ENCODE measurements at places on chromosomes 13 and 19.

DNA sequence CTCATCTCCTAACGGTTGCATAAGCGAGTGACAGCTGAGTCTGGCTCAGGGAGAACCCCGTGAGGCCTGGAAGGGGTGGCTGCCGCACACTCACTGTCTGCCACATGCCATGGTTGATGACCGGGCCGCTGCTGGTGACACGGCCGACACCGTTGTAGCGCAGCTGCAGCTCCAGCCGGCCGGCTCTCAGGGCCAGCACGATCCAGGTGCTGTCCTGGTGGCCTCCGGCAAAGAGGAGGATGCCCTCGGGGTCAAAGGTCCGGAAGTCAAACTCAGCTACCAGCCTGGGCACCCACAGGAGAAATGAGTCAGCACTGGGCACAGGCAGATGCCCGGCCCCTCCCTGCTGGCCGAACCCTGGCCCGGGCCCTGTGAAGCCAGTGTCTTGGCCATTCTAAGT, 31.7 kb downstream of the GAS6 start:
- no peak for DNase-seq

DNA sequence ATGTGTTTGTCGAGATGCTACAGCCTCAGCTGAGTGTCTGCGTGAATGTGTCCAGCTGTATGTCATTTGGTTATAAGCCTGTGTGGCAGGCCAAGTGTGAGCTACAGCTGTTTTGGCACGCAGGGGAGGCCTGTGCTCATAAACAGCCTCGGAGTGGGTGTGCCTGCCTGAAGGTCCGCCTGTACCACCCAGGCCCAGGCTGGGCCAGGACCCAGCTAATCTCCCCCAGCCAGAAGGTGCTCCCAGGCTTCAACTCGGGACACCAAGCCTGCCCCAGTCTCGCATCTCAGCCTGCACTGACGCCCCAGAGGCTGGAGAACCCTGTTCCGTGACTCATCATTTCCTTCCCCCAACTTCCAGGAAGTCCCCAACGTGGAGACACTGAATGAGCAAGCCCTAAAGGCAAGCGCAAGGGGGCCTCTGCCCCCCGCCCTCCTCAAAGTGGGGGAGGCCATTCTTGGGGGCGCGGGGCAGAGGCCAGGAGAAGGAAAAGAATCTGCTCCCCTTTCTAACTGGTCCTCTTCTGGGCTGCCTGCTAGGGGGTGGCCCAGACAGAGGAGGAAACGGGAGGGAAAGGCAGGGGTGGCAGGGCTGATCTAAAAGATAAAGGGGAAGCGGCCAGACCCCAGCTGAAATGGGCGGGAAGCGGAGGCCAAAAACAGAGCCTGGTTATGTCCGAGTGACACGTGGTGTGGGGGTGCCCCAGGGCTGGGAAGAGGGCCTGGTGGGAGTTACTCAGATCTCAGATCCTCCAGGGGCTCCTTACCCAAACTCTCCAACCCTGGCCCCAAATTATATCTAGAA, 2.0 kb downstream of the SLC1A5 start:
- DNase-seq, result peak; percentile 91

GRCh38 chr19:7860714-7861618, 13.2 kb downstream of the PRR36 start:
- DNase-seq, result no peak

DNA sequence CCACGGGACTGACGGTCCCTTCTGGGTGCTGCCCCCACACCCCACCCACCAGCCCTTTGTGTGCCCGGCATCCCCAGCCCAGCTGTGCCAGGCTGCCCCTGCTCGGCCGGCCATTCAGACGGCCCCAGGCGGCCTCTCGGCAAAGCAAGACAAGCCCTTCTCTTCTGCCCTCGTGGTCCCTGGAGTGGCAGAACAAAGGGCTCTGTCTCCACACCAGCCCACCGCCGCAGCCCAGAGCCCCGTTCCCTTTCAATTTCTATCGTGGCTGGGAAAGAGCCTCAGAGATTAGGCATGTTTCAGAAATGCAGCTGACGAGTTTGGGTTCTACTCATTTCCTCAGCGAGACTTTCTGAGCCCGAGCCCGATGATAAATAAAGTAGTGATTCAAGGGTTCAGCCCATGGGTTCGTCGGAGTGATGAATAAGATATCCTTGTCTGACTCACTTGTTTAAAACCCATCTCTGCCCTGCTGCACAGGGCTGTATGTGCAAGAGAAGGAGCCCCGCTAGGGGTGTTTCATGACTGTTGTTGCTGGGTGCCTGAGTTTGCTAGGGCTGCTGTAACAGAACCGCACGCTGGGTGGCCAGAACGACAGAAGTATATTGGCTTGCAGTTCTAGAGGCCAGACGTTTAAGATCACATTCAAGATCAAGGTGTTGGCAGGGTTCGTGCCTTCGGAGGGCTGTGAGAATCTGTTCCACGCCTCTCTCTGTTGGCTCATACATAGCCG, 4.3 kb downstream of the MYO9B start:
- DNase-seq, result peak; percentile 87

DNA sequence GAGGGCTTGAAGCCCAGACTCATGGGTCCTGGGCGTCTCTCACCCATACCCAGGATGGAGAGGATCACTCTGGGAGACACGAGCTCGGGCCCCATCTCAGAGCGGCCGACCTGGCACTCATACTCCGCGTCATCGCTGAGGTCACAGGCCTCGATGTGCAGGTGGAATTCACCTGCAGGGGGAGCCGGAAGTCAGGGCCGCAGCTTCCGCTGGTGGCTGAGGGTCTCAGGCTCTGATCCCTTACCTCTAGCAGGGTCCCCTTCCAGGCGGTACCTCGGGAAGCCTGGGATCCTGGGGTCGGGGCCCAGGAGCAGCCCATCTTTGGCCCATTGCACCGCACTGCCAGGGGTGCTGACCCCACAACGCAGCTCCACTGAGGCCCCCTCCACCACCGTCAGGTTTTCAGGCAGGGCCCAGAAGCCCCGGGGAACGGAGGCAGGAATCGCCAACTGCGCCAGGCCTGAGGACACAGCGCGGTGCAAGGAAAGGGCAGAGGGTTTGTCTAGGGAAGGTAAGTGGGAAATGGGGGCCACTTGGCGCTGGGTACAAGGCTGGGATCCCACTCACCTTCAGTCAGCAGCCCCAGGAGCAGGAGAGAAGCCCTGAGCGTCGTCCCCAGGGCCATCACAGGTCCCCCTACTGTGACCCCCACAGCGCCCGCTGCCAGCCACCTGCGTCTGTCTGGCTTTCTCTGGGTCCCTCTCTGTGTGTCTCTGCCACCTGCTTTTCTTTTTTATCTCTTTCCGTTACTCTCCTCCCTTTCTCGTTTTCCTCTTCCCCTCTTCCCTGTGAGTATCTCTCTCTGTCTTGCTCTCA, 883 bp downstream of the NPHS1 start:
- DNase-seq, result peak; percentile 64

GRCh38 chr19:39969681-39970424, 1.1 kb upstream of the PSMC4 start:
- DNase-seq, result no peak

DNA sequence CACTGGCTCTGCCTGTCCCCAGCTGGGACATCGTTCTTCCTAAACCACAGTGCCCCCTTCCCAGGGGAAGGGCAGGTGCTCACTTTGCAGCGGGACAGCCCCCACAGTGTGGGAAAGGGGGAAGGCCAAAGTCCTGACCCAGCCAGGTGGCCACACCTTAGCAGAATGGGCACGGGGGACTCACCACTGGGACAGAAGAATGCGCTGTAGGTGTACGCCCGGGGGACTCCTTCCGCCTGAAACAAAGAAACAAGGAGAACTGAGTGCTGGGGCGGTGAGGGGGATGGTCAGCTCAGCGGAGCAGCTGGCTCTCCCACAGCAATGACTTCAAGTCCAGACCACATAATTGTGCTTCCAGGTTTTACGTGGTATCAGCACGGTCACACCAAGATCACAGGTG, 49.4 kb downstream of the F2RL3 start:
- DNase-seq, result no peak

DNA sequence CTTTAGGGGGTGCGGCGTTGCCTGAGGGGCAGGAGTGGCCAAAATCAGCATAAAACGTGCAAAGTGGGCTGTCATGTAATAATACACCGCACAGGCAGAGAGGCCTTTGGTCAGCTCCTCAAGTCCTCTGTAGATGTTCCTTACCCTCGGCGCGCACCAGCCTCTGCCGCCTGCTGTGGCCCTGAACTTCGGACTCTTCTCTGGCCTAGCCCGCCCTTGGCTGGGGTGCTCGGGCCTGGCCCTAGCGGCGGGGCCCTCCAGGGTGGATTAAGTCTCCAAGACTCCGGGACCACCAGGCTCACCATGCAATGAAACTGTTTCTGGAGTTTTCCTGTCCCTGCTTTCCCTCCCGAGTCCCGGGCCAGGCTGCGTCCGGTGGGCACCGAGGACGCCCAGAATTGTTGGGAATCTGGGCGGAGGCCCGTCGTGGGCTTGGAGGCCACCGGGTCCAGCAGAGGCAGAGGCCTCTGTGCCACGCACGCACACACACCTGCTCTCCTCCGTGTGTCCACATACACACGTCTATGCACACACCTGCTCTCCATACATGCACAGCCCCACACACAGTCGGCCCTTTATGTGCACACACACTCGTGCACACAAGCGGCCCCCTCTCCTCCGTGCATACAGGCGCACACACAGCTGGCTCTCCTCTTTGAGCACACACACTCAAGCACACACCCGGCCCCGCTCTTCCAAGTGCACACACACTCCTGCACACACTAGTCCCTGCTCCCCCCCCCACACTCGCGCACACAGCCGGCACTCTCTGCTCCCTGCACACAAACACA, 1.5 kb upstream of the TFDP1 start:
- DNase-seq, result no peak

DNA sequence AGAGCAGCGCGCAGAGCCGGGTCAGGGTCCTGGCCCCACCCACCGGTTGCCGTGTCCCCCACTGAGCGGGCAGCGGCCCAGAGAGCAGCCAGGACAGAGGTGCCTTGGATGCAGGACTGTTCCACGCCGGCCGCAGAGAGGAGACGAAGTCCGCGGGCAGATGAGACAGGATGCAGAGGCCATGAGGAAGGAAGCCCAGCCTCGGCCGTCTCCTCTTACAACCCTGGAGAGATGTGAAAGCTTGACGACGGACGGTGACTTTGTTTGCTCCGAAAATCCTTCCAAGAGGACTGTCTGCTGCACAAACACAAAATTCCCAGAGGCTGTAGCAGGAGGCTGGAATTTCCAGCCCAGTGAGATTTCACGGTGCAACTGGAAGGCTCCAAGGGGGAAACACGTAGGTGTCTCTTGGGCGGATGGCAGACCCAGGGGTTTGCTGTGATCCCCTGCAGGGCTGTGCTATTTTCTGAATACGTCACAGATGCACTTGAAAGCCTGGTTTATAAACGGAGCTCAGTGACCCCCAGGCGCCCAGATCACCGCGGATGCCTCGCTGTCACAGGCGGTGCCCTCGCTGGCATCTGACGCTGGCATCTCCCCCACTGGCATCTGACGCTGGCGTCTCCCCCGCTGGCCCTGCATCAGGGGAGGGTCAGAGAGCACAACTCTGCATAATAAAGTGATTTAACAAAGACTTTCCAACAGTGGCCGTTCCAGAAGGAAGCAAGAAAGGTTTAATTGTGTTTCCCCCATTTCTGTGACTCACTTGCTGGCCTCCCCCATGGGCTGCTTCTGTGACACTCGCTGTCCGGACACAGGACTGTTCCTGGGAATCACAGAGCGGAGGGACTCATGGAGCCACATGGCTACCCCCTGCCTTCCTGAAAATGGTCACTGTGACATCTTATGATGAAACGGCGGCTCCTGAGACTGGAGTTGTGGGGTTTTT, 62.0 kb upstream of the C13orf46 start:
- DNase-seq, result no peak

- no peak for DNase-seq
Measured at GRCh38 chr13:98923641-98924397, 54.0 kb downstream of the DOCK9 start.

- peak; percentile 29 for DNase-seq
Measured at GRCh38 chr13:24997367-24997967, 98.5 kb upstream of the PABPC3 start.

GRCh38 chr13:27712421-27712820, 79.9 kb upstream of the GSX1 start:
- peak; percentile 26 for DNase-seq

GRCh38 chr19:3788996-3789778, 3.0 kb upstream of the MATK start:
- DNase-seq, result no peak

DNA sequence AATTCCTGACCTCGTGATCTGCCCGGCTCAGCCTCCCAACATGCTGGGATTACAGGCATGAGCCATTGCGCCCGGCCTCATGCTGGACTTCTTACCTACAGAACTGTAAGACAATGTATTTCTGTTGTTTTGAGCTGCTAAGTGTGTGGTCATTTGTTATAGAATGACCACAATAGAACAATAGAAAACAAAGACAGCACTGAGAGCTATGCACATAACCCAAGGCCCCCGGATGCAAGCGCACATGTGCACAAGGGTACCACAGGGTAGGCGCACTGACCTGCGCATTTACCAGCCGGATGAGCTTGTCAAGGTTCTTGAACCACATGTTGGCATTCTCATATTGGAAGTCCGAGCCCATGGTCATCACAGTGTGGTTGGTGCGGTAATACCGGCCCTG, 5.6 kb downstream of the MAN2B1 start:
- no peak for DNase-seq

GRCh38 chr13:40309881-40310280, 356.6 kb downstream of the FOXO1 start:
- DNase-seq, result no peak

GRCh38 chr19:41853344-41853743, 6.7 kb upstream of the RPS19 start:
- DNase-seq, result no peak

GRCh38 chr19:10228920-10229319, 2.2 kb downstream of the S1PR2 start:
- DNase-seq, result peak; percentile 62

- DNase-seq, result no peak
Measured at GRCh38 chr19:31290931-31291590, 58.2 kb downstream of the TSHZ3 start.

- no peak for DNase-seq
Measured at GRCh38 chr19:28444362-28444761, 768.6 kb downstream of the UQCRFS1 start.

GRCh38 chr13:100887729-100888151, 213.1 kb upstream of the TMTC4 start:
- no peak for DNase-seq

DNA sequence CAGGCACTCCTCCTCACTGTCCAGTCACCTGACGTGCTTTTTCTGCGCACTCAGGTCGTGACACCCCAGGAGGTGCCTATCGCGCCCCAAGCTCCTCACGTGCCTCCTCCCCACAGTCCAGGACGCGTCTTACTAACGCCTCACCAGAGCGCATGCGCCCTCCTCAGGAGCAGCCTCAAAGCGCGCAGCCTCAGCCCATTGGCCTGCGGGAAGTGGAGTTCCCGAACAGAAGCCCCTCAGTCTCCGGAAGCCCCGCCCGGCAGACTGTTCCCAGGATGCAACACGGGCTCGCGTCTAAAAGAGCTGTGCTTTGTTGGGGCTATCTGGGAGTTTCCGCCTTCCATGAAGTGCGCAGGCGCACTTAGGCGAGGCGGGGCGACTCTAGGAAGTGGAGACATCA, 8.3 kb upstream of the ZNF556 start:
- DNase-seq, result no peak

- peak; percentile 45 for DNase-seq
Measured at GRCh38 chr13:102580552-102581169, 16.1 kb upstream of the TPP2 start.

GRCh38 chr19:28874742-28875141, 338.2 kb downstream of the UQCRFS1 start:
- no peak for DNase-seq
